ENCODE measurements at places on chromosomes 6 and 20.

- no peak for DNase-seq
Measured at GRCh38 chr6:52538901-52539354, 37.9 kb downstream of the TRAM2 start.

DNA sequence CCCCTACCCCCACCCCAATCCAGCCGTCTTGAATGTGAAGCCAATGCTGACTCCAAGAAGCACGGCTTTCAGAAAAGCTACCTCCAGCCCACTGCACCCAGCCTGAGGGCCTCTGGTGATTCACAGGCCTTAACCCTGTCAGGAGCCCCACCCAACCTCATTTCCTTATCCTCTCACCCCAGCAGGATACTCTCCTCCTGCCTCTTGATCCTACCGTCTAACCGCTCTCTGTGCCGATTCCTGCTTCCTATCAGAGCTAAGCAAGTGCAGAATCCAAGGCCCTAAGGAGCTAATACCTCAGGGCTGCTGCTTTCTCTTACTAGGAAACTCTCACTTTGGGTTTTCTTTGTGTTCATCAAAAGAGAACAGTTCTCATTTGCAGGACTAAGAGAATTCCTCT lies 47.2 kb downstream of the TRERF1 start:
- no peak for DNase-seq

GRCh38 chr20:59823030-59823423 lies 110.4 kb downstream of the SYCP2 start:
- no peak for DNase-seq

DNA sequence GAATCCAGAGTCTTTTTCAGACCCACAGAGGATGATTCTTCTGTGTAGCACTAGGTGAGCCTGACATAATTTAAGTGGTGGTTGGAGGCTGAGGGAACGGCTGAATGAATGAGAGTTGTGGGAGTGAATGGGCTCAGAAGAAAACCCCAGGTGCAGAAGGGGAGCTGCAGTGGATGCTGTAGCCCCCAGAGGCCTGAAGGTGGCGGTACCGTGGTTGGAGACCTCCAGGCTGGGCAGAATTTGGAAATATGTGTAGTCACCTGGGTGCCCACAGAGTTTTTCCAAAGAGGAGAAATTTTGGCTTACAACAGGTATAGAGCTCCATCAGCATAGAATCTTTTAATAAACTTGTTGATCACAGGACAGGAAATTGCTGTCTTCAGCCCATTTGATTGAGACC lies 6.5 kb upstream of the RAET1G start:
- DNase-seq = no peak

DNA sequence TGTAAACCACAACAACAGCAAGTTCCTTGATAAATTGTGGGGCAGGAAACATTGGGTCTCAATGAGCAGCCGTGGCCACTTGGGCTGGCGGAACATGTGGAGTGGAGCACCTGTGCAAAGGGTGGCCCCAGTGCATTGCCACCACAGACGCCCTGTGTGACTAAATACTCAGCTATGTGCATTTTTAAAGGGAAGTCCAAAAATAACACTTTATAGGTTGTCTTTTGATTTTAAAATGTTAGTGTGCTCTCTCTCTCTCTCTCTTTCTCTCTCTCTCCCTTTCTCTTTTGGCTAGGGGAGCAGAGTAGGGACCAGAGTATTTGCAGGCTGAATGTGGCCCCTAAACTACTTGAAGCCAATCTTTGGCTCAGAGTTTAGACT lies 236.3 kb downstream of the BCAS1 start:
- no peak for DNase-seq

DNA sequence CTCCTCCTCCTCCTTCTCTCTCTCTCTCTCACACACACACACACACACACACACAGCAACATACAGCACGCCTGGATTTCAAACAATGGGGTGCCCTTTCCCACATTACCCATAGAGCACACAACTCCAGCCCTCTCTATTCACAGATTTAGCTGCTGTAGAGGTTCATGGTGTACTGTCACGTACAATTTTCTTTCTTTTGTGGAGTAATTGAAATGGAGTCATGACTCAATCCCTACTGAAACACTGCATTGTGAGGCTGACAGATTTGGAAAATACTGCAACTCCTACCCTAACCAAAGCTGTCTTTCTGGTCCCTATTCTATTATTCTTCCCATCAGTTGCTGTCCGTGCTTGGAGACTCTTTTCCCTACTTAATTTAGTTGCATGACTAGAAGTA lies 166.9 kb downstream of the EDN1 start:
- no peak for DNase-seq

GRCh38 chr20:52675375-52675774 lies 296.8 kb upstream of the TSHZ2 start:
- DNase-seq = no peak

- no peak for DNase-seq
Measured at GRCh38 chr6:110944681-110945151, 13.8 kb upstream of the GTF3C6 start.

GRCh38 chr6:90190752-90191395 lies 105.8 kb downstream of the BACH2 start:
- DNase-seq = no peak

- no peak for DNase-seq
Measured at GRCh38 chr6:157822245-157823000, 623 bp upstream of the SNX9 start.

DNA sequence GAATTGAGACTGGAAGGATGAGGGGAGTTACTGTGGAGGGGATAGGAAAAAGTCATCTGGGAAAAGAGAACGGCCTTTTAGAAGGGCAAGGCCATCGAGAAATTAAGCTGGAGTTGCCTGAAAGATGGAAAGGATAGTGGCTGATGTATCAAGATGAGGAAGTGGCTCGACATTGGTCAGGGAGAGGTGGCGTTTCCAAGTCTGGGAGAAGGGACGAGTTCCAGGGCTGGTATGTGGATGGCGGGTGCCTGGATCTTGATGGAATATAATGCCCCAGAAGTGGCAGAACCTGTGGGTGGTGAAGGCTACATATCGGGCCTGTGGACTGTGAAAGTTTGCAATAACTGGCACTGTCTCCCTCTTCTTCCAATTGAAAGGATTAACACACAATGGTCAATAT lies 2.2 kb upstream of the SIRT5 start:
- no peak for DNase-seq

GRCh38 chr20:33812908-33813462 lies 1.8 kb downstream of the CHMP4B start:
- no peak for DNase-seq

DNA sequence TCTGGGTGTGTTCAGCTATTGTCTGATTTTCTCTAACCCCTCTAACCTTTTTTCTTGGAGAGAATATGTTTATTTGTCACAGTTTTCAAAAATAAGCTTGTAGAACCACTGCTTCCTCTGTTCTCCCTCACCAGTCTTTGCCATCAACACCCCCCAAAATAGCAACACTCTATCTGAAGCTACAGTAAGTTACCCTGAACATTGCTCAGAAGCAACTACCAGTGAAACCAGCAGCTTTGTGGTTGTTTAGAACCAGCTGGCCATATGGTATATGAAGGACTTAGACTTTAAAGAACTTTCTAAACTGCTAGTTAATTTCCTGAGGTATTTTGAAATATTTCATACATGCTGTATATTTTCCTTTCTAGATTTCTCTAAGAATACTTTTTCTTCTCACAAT lies 242.9 kb downstream of the KHDRBS2 start:
- no peak for DNase-seq

All from naive thymus-derived CD8-positive, alpha-beta T cell (primary cell).